ENCODE measurements at places on chromosomes 4 and X.

DNA sequence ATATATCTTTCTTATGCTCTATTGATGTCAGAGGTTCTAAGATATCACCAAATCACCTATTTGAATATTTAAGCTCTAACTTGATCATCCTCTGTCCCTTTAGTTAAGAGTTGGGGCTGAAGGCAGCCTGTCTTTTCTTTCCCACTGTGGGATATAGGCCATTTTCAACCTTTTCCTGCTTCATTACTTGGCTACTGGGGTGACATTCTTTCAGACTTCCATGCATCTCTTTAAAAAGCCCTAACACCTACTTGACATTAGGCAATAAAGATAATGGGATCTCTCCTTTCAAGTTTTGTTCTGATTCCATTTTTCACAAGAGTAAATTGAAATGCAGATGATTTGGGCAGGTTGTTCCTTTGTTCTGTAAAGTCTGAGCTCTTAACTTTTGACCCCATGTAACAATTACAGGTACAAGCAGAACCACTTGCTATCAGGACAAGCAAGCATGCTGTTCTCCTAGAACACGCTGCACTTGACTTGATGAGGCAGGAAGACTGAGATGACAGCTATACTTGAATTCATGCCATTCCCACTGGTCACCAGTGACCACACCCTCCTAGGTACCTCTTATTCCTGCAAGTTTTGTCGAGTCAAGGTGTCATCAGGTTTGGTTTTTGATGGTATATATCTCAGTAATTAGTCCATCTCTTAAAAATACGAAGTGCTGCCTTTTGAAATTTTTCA is 18.2 kb downstream of the HOPX start:
- no peak for DNase-seq

GRCh38 chr4:53235547-53235946 is 130.3 kb downstream of the SCFD2 start:
- no peak for DNase-seq

GRCh38 chrX:105872941-105873340 is 50.6 kb downstream of the NRK start:
- no peak for DNase-seq

DNA sequence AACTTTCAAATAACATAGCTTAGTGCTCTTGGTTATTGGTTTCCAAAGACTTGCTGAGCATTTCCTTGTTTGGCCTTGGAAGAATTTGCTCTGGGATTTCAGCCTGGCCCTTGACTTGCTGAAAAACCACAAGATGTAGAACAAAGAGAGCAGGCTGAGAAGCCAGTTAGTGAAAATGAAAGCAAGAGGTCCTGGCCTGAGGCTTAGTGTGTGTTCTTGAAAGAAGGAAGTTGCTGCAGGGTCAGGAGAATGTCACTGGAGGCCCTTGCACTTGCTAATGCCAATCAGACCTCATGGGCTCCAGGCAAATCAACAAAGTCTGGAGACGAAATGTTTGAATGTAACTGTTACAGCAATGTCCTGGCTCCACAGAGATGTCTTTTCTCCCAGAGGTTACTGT is 79.4 kb downstream of the SYNPO2 start:
- DNase-seq: no peak

DNA sequence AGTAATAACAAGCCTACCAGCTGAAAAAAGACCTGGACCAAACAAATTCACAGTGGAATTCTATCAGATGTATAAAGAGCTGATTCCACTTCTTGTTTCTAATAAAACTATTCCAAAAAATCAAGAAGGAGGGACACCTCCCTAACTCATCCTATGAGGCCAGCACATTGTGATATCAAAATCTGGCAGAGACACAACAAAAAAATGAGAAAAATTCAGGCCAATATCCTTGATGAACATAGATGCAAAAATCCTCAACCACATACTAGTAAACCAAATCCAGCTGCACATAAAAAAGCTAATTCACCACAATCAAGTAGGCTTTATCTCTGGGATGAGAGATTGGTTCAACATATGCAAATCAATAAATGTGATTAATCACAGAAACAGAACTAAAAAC is 147.9 kb upstream of the NEIL3 start:
- DNase-seq: no peak

DNA sequence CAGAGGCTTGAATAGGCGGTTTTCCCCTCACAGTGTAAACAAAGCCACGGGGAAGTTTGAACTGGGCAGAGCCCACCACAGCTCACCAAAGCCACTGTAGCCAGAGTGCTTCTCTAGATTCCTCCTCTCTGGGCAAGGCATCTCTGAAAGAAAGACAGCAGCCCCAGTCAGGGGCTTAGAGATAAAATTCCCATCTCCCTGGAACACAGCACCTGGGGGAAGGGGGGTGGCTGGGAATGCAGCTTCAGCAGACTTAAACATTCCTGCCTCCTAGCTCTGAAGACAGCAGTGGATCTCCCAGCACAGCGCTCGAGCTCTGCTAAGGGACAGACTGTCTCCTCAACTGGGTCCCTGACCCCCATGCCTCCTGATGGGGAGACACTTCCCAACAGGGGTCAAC is 44.0 kb upstream of the USP38 start:
- DNase-seq: no peak

DNA sequence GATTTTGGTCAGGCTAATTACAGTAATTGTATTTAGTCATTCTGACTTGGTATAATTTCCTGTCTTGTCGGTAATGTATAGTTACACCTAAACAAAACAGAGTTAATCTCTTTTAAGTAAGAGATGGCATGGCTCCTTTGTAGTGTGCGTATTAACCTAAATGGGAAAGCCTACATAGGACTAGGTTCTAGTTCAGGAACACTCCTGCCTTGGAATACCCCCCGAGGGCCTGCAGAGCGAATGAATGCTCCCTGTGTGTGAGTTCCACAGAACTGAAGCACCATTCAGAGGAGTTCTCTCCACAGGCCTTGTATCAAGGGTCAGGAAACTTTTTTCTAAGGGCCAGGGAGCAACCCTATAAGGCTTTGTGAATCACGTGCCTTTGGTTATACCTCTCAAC is 44.9 kb upstream of the STIM2 start:
- no peak for DNase-seq

DNA sequence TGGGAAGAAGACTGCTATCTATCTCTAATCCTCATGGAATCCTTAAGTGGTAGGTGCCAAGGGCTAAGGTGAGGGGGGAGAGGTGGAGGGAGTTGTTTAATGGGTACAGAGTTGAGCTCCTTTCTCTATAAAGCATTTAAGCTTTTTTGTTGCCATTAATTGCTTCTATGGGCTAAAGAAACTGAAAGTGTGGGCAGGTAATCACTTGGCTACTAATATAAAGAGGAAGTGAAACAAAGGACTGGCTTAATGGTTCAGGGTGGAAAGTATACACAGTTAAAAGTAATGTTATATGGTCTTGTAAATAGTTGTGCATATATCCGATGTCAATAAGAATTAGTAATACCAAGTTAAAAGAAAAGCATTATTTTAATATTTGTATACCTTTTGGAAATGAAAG is 83.9 kb downstream of the POLA1 start:
- DNase-seq: no peak

DNA sequence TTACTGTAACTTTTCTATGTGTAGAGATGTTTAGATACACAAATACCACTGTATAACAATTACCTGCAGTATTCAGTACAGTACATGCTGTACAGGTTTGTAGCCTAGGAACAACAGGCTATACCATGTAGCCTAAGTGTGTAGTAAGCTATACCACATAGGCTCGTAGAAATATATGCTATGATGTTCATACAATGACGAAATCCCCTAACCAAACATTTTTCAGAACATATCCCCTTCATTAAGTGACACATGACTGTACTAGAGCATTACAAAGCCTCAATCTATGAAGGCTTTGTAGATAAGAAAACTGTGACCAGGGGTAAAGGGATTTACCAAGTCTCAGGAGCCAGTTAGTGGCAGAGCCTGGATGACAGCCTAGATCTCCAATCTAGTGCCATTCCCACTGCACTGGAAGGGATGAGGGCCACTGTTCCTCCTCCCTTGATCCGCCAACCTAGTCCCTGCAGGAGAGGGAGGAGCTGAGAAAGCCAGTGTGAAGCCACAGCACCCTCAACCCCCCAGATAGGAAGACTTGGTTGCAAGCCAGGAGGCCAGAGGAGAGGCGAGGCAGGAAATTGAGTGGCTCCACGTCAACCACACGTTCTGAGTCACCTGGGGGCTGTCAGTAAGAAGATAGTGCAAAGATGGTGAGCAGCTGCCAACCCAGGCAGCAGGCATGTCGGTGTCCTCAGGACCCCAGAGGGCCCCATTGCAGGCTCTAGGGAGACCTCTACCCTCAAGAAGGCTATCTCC is 227.7 kb downstream of the BCOR start:
- no peak for DNase-seq

DNA sequence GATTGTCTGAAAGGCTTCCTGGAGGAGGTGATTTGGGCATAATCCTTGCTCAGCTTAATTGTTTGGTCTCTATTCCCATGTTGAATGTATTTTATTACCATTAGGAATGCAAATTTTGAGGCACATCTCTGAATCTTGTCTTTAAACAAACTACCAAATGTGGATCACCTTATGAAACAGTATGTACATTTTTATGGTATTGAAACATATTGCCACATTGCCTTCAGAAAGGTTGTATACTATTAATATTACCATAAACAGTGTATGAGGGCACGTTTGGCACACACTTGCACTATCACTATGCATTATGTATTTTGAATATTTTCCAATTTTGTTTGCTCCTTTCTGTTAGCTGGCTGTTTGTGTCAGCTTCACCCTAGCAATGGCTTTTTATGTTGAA is 60.0 kb upstream of the ALB start:
- DNase-seq: no peak

GRCh38 chr4:52472444-52472843 is 186.7 kb downstream of the USP46 start:
- no peak for DNase-seq

- no peak for DNase-seq
These were observed 335.3 kb upstream of the NOCT start for GRCh38 chr4:138680256-138680655.

- DNase-seq: no peak
These were observed 54.0 kb downstream of the SLC9A7 start for GRCh38 chrX:46704767-46705386.

GRCh38 chr4:139942241-139942640 is 211.7 kb downstream of the MAML3 start:
- no peak for DNase-seq

GRCh38 chr4:98203332-98204235 is 57.6 kb upstream of the RAP1GDS1 start:
- no peak for DNase-seq

- no peak for DNase-seq
These were observed 733 bp downstream of the CCNA2 start for GRCh38 chr4:121822796-121823504.

Measured in NCI-H460 (cell line).